HCT116 (cell line): ENCODE measurements at places on chromosomes 11 and 22.

DNA sequence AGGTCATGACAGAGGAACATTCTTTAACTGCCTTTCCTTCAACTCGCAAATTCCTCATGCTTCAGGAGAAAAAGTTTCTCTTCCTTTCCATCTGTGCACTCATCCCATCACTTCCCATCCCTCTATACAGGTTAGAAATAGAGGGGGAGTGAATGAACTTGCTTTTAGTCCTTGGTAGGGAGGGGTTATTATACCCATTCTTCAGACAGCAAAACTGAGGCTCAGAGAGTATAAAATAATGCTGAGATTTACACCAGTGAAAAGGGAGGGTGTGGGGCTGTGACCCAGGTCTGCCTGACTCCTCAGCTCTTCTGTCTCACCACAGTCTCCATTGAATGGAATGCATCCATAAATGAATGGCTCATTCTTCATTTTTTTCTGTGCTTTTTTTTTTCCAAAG is 109.4 kb upstream of the RCN1 start:
- no peak for DNase-seq

- no peak for DNase-seq
These were observed 298.0 kb upstream of the ZC3H12C start for GRCh38 chr11:109795234-109795633.

GRCh38 chr11:71184421-71185210 is 67.8 kb downstream of the SHANK2 start:
- DNase-seq, result no peak

GRCh38 chr11:61480261-61480993 is 28.1 kb upstream of the LRRC10B start:
- no peak for DNase-seq

DNA sequence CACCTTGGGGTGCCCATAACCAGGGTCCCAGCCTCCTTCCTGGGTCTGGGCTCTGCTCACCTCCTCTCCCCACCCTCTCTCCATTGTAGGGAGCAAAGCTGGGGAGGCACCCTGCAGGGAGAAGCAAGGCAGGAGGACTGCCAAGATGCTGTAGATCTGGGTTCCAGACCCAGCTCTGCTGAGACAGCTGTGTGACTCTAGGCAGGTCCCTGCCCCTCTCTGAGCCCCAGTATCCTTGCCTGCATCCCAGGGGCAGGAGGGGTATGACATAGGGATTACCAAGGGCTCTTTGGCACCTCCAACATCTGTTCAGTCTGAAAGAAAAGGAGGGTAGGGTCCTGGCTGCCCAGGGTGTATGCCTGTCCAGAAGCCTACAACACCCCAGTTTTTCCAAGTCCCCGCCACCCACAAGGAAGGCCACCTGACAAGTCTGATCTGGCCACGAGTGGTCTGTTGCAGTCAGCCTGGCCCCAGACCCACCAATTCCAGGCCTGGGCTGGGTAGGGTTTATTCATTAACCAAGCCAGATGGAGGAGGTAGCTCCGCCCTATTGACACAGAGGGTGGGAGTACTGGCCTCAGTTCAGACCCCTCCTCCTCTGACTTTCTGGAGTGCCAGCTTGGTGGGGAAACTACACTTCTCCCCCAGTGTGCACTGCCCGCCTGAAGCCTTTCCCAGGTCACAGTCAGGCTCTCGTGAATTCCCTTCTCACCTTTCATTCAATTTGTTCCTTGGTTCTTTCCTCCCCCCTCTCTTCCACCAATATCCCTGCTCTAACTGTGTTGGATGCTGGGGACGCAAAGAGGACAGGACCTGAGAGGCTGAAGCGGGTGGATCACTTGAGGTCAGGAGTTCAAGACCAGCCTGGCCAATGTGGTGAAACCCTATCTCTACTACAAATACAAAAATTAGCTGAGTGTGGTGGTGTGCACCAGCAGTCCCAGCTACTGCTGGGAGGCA is 15.0 kb downstream of the STARD10 start:
- no peak for DNase-seq

GRCh38 chr11:14857621-14858020 is 34.4 kb downstream of the CYP2R1 start:
- DNase-seq, result no peak

DNA sequence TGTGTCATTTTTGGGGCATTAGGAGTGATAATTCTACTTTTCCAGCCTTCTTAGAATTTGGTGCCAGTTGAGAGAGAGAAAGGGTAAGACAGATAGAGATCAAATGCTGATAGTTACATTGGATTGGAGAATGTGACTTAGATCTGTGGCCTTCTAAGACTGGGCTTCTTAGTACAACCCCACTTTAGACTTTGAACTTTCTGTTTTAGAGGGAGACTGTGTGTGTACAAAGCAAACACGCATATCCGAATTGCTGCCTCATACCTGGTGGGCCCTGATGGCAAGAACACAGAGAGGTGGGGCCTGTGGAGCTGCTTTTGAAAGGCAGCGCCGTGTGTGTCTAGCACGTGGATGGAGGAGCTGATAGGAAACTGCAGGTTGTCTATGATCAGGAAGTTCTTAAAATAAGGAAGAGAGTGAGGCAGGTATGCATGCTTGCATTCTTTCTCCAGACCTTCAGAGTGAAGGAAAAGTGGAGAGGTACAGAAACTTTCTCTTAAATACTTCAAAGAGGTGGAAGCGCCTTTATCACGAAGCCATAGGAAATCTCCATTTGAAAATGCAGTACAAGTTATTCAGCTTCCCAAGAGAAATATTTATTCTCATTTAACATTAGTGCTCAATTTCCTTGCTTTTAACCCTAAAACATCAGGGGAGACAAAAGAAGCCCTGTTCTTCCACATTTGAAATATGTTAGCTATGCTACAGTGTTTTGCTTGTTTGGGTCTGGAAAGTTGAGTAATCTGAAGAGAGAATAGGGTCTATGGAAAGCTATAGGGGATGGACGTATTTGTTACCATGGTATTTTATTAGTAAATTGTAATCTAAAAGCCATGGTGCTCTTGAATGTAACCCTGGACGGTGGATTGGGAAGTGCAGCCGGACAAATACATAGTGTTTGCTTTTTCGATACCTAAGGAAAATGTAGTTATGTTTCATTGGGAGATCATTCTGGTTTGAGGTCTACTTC is 13.7 kb downstream of the PDHX start:
- DNase-seq, result no peak

GRCh38 chr11:473962-474785 is 24.1 kb downstream of the PTDSS2 start:
- no peak for DNase-seq

- DNase-seq, result no peak
These were observed 25.8 kb upstream of the NUCB2 start for GRCh38 chr11:17250561-17251350.

DNA sequence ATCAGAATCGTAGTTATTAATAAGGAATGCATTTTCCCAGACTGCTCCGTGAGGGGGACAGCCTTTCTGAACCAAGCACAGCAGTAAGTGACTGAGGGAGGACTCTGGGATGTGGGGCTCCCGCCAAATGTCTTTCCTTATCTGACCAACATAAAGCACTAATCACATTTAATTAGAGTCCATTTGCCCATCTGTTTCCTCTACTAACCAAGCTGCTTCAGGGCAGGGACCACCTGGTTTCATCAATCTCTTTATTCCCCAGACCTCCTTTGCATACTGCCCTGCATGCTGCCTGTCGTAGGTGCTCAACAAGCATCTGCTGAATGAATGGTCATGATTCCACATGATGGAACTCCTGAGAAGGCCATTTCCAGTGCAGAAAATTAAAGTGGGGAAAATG is 29.4 kb downstream of the SMCO4 start:
- no peak for DNase-seq

GRCh38 chr22:46366801-46367706 is 31.5 kb downstream of the TRMU start:
- no peak for DNase-seq

- DNase-seq, result no peak
These were observed 59.5 kb downstream of the CDKN1C start for GRCh38 chr11:2825889-2826678.

GRCh38 chr11:61001931-61002330 is 30.5 kb downstream of the CD6 start:
- DNase-seq, result no peak

GRCh38 chr11:130146796-130147195 is 12.8 kb upstream of the ST14 start:
- DNase-seq, result no peak

DNA sequence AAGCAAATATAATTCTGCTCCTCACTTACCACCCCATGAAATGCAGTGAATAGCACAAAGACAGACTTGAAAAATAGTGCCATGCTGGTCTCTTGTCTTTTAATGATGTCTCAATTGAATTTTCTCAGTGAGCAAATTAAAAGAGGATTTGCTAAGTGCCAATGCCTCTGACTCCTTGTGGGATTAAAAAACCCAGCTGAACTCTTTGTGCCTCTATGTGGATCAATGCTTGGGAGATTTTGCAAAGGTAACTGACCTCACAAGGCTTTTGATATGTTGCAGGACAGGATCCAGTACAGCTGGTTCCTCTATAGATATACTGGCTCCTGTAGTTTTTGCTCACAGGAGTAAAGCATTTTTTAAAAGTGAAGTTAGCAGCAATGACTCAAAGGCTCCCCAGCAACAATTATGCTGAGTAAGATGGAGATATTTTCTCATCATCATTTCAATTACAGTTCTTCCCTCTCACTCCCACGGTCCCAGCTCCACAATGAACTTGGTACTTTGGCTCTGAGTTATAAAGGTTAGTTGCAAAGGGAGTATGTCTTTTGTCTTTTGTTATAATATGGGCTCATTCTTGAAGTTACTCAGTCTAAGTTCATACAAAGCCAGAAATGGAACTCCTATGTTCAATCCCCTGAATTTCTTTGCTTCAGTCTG is 471.5 kb downstream of the LRRC4C start:
- no peak for DNase-seq

GRCh38 chr22:45972091-45972888 is 4.7 kb downstream of the WNT7B start:
- no peak for DNase-seq

- no peak for DNase-seq
These were observed 79.0 kb downstream of the MED15 start for GRCh38 chr22:20586403-20586745.

DNA sequence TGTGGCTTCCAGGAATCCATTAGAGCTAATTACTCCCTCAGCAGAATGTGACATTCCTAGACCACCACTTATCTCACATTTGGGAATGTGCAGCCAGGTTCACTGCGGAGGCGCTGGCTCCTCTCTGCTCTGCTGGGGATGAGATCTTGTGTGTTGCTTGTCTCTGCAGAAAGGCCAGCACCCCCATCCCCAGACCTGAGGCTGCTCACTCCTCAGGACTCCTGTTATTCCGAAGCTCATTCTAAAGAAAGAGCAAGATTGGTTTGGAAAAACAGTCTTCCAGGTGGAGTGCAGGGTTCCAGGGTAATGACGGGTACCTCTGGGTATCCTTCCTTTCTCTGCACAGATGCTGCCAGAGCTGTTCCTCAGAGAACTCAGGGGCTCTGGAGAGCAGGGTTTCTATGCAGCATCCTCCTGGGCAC is 20.8 kb downstream of the RSPH14 start:
- no peak for DNase-seq

GRCh38 chr22:50138988-50139387 is 31.5 kb upstream of the PANX2 start:
- no peak for DNase-seq

DNA sequence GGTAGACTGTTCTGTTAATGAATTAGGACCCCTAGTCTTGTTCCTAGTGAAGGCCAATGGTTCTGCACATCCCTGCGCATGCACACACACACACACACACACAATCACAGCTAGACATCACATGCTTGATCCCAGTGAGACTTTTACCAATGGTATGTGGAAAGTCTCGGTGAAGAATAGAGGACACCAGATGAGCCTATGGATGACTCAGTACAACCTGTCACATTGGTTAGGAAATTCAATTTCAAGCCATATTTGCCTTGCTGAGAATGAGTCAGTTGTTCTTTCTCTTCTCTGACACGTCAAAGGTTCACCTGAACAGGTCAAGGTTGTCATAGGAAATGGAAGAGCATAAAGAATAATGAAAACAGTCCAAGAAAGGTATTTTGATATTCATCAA is 122.0 kb downstream of the SLC17A6 start:
- no peak for DNase-seq

- no peak for DNase-seq
These were observed 116.4 kb downstream of the ARHGAP32 start for GRCh38 chr11:129075757-129076156.

GRCh38 chr22:28116219-28116673 is 197.2 kb upstream of the PITPNB start:
- DNase-seq, result no peak

DNA sequence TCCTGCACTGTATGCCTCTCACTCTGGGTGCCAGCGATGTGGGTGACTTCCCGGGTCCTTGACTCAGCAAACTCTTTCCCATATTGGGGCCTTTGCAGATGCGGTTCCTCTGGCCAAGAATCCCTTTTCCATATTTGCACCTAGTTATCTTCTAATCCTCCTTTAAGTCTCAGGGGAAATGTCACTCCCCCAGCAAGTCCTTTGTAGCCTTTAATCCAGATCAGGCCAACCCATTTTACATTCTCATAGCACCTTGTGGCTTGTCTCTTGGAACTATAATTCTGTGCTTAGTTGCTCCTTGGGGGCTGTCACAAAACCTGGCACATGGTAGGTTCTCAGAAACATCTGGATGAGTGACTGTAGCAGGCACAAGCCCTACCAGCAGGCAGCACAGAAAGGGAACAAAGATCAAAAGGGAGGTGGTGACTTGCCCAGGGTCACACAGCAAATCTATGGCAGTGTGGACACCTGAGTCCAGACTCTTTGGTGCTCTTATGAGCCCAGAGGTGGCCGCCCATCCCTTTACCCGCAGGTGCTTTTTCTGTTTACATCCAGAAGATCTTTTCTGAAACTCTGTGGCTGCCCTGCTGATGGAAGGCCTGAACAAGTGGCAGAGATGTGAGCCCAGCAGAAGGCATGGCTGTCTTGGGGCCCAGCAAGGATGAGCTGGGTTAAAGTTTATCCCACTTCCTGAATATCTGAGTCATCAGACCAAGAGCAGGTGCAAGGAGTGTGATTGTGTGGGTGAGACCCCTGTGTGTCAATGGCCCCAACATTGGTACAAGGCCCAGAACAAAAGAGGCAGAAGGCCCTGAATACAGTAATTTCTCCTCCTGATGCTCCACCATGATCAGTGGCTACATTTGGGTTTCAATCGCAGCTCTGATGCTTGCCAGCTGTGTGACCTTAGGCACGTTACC is 78.6 kb upstream of the GRK3 start:
- DNase-seq, result no peak

- DNase-seq, result no peak
These were observed 24.2 kb downstream of the C22orf31 start for GRCh38 chr22:29037340-29037932.

GRCh38 chr11:128283451-128283850 is 303.9 kb downstream of the ETS1 start:
- no peak for DNase-seq

DNA sequence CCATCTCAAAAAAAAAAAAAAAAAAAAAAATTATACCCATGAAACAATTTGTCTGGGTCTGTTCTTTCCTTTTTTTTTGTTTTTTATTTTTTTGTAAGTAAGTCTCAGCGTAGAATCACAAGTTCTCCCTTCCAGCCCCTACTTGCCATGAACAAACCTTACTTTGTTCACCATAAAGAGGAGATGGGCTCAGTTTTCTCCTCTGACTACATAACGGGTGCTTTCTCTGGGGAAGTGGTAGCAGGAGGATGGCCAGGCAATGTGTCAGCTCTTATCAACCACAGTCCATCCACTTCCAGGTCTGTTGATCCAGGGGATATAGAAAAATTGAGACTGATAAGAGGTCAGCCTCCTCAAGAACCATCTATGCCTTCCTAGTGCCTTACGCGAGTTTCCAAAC is 11.0 kb downstream of the ASCC2 start:
- DNase-seq, result no peak
